ENCODE measurements at places on chromosomes 2 and 18. TPM values are rescaled to one million over a fixed set of nuclear protein-coding genes. Genes with fewer than 3 reads are reported as not detected.

ALPG gene
- total RNA-seq = not detected

FSIP2 gene
- 0.82 TPM for total RNA-seq

CCDC85A gene
- 8.0 TPM for total RNA-seq

MERTK gene
- 10.3 TPM for total RNA-seq

FIGN gene
- 4.7 TPM for total RNA-seq

SCN7A gene
- total RNA-seq = not detected

FAM228B gene
- 48.4 TPM for total RNA-seq

NT5DC4 gene
- total RNA-seq = not detected

RTP5 gene
- not detected for total RNA-seq

ABHD1 gene
- total RNA-seq = not detected

- no peak for DNase-seq
These were observed 36.0 kb downstream of the SERTAD2 start for GRCh38 chr2:64617631-64618151.

DNA sequence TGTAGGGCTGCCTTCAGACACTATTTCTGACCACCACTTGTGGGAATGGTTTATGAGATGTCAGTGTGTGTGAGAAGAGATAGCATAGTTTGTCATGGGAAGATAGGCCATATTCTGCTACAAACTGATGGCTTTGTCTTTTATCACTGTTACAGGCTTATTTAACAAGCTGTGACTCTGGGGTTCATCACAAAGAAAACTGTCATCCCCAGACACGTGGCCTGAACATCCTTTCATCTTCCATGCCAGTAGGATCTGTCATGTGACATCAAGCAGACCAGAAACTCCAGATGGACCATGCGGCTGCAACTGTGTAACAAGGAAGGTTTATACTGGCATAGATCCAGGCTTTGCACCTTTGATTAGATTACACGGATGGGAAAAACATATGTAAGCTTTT is 128.6 kb upstream of the KCNH7 start:
- DNase-seq = no peak

DNA sequence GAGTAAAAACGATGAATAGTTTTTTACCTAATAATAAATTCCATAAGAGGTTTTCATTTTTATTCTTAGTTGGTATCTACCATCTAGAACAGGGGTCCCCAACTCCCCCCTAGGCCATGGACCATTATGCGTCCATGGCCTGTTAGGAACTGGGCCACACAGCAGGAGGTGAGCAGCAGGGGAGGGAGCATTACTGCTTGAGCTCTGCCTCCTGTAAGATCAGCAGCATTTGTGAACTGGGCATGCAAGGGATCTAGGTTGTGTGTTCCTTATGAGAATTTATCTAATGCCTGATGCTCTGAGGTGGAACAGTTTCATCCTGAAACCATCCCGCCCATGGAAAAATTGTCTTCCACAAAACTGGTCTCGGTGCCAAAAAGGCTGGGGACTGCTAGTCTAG is 5.9 kb downstream of the TIA1 start:
- no peak for DNase-seq

DNA sequence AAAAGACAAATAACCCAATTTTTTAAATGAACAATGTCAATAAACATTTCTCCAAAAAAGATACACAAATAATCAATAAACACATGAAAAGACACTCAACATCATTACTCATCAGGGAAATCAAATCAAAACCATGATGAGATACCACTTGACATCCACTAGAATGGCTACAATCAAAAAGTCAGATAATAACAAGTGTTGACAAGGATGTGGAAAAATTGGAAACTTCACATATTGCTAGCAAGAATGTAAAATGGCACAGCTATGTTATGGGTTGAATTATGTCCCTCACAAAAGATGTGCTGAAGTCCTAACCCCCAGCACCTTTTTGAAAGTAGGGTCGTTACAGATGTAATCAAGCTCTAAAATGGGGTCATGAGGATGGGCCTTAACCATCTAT is 33.2 kb downstream of the TNS1 start:
- no peak for DNase-seq

DNA sequence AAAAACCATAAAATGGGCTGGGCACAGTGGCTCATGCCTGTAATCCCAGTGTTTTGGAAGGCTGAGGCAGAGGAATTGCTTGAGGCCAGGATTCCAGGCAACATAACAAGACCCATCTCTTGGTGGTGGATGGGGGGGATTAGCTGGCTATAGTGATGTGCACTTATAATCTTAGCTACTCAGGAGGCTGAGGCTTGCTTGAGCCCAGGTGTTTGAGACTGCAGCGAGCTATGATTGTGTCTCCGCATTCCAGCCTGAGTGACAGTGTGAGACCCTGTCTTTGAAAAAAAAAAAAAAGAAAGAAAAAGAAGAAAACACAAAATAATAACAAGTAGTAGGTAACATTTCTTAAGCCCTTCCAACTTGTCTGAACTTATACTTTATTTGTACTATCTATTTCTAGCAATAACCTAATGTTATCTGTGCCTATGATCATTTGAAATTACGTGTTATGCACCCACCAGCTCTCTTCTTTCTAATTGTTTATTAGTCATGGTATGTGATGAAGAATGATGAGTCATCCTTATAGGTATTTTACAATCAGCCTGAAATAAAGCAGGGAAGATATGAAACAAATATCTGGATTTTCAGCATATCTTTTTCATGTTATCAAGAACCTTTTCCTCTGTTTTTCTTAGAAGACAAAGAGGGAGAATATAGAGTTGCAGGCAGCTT is 129.3 kb upstream of the UNC80 start:
- DNase-seq = no peak

- no peak for DNase-seq
These were observed 198.5 kb downstream of the UBE2E3 start for GRCh38 chr2:181178823-181179412.

- DNase-seq = no peak
These were observed 55.5 kb downstream of the SH3YL1 start for GRCh38 chr2:208335-208734.

- DNase-seq = no peak
These were observed 223.7 kb downstream of the IRS1 start for GRCh38 chr2:226575928-226576327.

- DNase-seq = no peak
These were observed 11.7 kb upstream of the NCL start for GRCh38 chr2:231475965-231476364.

DNA sequence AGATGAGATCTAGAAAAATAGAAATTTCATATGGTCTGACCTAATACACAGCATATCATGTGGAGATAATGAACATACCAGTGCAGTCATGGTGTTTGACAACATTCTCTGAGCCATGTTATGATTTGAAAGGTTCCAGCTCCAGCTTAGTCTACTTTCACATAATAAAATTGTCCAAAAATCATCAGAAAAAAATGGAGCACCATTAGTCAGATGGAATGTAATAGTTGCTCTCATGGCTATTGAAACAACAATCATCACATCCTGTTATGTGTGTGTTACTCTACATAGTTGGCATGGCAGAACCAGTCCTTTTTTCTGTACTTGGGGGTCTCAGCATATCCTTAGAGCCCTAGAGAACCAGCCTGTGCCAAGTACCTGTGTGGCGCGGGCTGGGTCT is 678.9 kb upstream of the FANCL start:
- DNase-seq = no peak

DNA sequence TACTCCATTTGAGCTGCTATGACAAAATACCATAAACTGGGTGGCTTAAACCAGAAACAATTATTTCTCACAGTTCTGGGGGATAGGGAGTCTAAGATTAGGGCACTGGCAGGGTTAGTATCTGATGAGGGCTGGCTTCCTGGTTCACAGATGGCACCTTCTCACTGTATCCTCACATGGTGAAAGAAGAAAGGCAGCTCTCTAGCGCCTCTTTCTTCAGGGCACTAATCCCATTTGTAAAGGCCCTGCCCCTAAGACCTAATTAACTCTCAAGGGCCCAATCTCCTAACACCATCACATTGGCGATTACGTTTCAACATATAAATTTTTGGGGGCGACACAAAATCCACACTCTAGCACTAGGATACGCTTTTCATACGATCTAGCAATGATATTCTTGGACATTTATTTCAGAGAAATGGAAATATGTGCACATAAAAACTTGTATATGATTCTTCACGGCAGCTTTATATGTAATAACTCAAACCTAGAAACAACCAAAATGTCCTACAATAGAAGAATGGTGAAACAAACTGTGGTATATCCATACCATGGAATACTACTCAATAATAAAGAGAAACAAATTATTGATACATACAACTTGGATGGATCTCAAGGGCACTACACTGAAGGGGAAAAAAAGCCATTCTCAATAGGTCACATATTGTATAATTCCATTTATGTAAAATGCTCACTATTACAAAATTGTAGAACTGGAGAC is 111.0 kb downstream of the BCL2L11 start:
- no peak for DNase-seq

- no peak for DNase-seq
These were observed 17.6 kb upstream of the ADI1 start for GRCh38 chr2:3536682-3537632.

DNA sequence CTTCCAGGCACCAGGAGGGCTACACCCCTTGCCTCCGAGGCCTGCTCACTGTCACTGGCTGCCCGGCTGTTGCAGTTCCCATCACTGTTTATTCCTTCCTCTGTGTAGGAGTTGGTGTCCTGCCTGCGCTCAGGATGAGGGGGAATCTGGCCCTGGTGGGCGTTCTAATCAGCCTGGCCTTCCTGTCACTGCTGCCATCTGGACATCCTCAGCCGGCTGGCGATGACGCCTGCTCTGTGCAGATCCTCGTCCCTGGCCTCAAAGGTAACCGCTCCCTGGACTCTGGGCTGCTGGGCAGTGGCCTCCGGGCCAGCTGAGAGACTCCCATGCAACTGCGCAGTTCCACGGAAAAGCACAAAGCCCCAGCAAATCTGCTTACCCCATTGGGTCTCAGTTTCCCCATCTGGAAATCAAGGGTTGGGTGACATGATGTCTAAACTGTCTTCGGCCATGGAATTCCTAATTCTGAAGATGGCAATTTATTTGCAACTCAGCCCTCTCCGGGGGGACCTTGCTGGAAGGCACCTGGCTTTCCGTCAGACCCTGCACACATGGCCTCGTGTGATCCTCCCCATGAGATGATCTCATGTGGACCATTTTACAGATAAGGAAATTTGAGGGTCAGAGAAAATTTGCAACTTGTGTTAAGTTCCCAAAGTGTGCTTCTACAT is 9.4 kb downstream of the COLEC11 start:
- DNase-seq = no peak

DNA sequence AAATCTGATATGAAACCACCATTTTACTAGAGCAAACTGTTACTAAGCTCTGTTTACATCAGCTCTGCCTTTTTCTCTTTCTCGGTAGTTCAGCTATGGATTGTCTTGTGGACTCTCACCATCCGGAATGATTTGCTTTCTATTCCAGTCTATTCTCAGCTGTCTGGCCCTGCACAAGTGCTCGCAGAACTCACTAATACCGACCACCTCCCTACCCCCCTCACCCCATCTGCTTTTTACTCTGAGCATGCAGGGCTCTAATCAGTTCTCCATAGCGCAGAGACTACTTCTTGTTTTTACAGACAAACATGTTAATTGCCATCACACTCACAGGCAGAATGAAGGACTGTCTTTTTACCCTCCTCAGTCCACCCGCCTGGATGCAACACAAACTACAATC is 180.7 kb upstream of the POU3F3 start:
- DNase-seq = no peak

GRCh38 chr2:16402891-16403290 is 262.7 kb downstream of the CYRIA start:
- DNase-seq = no peak

DNA sequence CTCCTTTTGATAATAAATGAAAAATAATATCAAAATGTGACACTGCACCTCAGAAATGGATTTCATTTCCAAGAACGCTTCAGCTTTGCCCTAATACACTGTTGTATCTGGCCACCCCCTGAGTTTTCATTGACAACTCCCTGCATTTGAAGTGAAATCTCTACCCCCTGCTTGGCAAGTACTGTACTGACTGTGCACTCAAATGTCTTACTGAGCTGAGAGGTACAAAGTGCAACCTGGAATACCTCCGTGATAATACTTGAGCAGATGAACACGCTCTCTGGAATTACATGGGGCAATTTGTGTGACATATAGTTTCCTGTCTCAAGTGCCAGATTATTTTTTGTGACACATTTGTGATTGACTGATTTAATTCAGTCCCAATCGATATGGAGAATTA is 231.1 kb downstream of the LRP1B start:
- no peak for DNase-seq

GRCh38 chr2:48423376-48423775 is 106.6 kb upstream of the STON1 start:
- peak; percentile 5 for DNase-seq

Data from glomerular endothelial cell (primary cell).